ENCODE measurements at places on chromosomes 3 and 15.

- DNase-seq = no peak
Measured at GRCh38 chr3:42214565-42215283, 51.3 kb downstream of the CCK start.

DNA sequence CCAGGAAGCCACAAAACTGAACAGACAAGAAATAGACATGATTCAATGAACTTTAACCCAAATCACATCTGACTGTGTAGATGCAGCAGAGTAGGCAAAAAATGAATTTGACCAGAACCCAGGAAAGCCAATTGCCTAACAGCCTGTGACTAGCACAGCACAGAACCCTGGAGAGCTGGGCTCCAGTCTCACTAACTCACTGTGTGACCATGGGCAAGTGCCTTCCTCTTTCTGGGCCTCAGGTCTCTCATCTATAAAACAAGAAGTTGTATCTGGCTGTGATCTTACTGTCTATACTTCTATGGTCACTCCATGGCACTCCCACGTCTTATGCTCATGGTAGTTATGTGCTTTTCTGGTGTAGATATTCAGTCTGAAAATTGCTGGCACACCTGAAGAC is 48.1 kb upstream of the USP3 start:
- DNase-seq = no peak

DNA sequence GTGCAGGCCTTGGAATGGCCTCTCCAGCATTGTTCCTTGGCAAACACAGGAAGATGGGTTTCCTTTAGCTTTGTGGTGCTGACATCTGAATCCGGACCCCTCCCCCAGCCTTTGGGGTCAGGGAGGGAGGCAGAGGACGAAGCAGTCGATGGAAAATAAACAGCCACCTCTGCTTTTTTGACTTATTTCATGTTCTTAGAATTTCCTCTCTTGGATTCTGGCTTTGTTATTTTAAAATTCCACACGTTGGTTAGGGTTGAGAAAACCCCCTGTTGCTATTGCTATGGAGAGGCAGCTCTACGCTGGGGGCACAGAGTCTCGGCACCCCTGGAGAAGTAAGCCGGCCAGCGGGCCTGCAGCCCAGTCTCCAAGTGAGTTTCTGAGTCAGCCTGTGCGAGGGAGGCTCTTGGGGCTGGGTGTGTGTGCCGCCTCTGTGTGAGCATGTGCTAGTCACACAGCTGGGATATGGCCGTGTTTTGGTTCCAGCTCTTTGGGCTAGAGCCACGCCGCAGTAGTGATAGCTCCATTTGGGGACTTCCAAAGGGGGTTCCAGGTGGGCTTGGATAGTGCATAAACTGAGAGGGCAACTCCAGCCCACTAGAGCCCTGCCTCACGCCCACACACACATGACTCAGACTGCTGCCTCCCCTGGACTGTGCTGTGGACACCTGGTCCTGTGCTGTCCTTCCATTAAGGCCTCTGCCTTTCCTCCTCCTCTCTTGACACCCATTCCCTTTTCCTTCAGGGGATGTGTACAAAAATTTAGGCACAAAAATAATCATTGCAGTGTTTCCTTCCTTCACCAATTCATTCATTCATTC is 58.8 kb downstream of the AMOTL2 start:
- no peak for DNase-seq

DNA sequence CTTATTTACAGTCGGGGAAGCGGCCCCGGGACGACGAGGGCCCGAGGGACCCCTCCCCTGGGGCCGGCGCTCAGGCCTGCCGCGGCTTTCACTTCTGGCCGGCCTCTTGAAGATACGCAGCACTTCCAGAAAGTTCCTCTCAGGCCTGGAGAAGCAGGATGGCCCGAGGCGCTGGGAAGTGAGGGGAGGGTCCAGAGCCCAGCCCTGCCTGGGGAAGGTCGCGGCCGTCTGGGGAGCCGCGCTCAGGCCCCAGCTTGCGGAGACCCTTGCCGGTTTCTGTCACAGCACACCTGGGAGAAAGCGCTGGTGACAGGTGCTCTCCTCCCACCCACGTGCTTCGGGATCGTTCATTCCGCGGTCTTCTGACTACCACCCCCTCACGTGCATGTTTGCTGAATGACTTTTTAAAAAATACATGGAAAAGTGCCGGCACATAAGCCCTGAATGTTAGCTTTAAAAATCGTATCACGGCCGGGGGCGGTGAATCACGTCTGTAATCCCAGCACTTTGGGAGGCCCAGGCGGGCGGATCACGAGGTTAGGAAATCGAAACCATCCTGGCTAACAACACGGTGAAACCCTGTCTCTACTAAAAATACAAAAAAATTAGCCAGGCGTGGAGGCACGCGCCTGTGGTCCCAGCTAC is 727 bp upstream of the TM2D3 start:
- no peak for DNase-seq

- DNase-seq = no peak
Measured at GRCh38 chr3:141360888-141361598, 7.3 kb upstream of the ZBTB38 start.

- DNase-seq = no peak
Measured at GRCh38 chr15:64535460-64536243, 75.3 kb downstream of the ZNF609 start.

DNA sequence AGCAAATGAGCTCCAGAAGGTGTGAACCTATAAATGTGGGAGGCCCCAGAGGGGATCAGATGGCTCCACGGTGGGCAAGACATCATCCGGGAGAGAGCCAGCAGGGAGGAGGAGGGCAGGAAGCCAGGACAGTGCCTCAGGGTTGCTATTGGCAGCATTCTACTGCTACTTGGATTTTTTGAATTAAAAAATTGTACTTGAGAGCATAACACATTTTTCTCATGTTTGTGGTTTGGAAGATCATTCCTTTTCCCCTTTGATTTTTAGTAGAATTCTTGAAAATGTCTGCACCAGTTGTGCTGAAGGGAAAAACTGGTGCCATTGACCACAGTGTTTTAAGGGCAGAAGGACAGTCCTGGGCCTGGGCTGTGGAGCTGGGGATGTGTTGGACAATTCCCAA is 59.2 kb downstream of the LYZL4 start:
- DNase-seq = no peak

DNA sequence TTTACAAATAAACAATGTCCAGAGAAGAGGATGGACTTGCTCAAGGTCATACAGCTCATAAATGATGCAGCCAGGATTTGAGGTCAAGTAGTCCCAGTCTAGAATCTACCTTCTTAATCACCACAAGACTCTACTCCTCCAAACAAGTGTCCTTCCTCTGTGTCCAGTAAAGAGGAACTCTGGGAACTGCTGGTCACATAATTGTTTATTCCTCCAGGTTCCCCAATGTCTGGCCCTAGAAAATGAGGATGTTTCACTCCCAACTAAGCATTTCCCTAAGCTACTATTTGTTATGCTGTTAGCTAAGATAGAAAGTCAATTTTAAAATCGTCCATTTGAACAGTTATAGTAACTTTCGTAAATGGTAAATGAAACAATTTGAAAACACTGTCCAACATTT is 192.4 kb downstream of the FHIT start:
- DNase-seq = no peak

DNA sequence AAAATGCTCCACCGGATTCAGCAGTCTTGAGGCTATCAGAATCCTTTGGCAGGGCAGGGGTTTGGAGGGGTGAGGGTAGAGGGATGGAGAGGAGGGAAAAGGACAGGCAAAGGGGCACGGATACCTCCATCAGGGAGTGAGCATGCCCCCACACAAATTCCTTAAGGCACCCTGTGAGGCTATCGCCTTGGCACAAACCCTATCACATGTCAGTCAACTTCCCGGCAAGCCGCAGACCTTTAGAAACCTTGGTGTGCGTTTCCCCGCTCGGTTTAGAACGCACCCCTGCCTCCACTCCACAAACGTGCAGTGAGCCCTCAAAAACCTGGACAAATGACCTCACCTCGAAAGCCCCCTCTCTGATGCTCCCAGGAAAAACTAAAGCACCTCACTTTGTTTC is 422 bp upstream of the SETMAR start:
- no peak for DNase-seq

DNA sequence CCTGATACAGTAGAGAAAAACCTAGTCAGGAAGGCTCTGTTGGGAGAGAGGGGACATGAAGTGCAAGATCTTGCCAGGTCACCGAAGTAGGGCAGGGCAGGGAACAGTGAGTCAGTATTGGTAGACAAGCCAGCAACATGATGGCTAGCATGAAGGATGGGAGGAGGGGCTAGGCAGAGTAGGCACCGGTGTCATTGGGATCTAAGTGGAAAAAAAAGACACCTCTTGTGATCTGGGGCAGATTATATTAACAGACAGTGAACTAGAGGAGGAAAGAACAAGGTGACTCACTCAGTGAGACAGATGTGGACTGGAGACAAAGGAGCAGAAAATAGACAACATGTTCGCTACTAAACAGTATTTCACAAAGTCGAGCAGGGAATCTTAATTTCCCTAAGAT is 149.2 kb upstream of the SLC24A5 start:
- DNase-seq = no peak

- DNase-seq = no peak
Measured at GRCh38 chr3:54917862-54918261, 10.0 kb downstream of the LRTM1 start.

DNA sequence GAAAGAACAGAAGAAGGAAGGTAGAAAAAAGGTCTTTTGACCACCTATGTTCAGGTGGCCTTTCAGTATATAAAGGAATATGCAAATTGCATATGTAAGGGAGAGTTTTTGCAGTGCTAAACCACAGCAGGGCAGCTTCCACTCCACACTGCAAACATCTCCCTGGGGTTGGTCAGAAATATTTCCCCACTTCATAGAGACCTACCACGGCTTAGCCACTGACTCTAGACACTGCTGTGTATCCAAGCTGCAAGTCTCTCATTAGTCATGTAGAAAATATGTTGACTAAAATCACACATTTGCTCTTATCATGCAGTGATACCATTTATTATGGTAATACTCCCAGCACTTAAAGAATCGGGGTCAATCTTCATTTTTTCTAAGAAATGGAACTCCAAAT is 214.9 kb upstream of the NR2F2 start:
- no peak for DNase-seq

GRCh38 chr15:25171111-25171811 is 216.5 kb downstream of the SNRPN start:
- DNase-seq = no peak

GRCh38 chr3:79361748-79362378 is 405.9 kb downstream of the ROBO1 start:
- DNase-seq = no peak

DNA sequence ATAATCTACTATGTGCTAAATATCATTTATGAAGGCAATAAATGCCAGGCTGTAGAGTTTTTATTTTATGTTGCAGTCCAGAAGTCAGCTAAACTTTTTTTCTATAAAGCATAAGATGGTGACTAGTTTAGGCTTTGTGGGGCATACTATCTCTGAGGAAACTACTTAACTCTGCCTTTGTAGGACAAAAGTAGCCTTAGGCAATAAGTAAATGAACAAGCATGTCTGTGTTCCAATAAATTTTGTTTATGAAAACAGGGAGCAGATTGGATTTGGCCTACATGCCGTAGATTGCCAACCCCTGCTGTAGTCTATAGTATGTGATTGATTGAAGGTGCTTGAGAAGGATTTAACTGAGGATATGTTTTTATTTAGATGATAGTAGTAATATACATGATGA is 502.5 kb upstream of the NAALADL2 start:
- DNase-seq = no peak

- no peak for DNase-seq
Measured at GRCh38 chr3:101900736-101901135, 51.4 kb downstream of the NFKBIZ start.

DNA sequence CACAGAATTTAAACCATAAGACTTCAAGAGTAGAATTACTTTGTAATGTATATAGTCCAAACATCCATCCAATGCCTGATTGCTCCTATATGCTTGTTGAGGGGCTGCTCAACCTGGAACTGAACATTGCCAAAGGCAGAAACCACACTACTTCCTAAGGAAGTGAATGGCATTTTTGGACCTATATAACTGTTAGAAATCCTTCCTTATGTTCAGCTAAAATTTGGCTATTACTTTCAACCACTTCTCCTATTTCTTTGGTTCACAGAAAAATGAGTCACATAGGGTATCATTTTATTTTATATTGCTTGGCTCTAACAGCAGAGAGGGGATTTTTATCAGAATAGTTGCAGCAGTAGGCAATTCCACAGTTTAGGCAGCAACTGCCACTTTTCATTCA is 342.1 kb downstream of the SLC9A9 start:
- no peak for DNase-seq

DNA sequence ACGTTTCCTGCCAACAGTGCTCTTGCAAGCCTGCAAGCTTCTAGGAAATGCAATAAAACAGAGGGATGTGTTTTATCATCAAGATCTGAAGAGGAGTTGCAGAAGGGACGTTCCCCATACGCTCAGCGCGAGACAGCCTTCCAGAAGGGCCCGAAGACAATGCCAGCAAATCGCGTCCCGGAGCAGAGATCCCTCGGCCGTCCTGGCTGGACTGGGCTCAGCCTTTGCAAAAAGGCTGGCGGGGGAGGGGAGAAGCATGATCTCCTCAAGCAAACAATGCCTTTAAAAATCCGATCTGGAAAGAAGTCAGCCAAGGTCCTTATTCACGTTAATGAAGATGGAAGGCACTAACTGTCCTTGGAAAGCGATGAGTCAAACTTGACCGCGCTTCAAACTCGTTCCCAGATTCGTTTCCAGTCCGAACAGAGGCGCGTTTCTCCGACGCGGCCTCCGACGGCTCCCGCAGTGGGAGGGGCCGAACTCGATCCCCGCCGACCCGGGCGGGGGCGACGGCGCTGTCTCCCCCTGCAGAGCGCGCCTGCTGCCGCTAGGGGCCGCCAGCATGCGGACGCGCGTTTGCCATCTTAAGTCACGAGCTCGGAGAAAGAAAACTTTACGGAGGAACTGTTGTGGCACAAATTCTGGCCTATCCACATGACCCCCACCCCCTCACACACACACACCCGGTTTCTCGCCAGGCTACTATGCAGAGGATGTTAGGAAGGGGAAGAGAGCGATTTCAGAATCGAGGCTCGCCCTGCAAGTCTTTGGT is 5.5 kb downstream of the BCL6 start:
- no peak for DNase-seq

- no peak for DNase-seq
Measured at GRCh38 chr3:120684896-120685295, 2.9 kb upstream of the HGD start.

DNA sequence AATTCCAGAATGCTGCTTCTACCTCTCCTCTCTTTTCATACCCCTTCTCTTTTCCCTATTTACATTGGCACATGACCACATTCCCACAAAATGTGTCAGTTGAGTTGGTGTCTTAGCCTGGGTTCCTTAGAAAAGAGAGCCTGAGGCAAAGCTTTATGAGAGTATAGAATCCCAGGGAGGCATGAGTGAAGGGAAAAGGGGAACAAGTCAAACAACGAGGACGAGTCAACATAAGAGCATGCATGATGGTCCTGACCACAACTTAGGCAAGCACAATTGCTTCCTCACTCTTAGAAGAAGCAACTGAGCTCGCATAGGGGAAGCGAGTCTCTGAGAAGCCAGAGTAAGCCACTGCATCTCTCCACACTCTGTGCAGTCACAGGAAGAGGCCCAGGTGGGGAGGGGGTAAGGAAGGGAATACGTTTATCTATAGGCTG is 15.4 kb upstream of the ZNF774 start:
- peak; percentile 83 for DNase-seq

GRCh38 chr15:62889734-62890505 is 152.6 kb upstream of the TPM1 start:
- DNase-seq = no peak
